ENCODE measurements at places on chromosomes 2 and 18. TPM values are rescaled to one million over a fixed set of nuclear protein-coding genes. Genes with fewer than 3 reads are reported as not detected.

The SCG2 gene
- 3.0 TPM for total RNA-seq

The RNF152 gene
- total RNA-seq: 1.9 TPM

The AGXT gene
- not detected for total RNA-seq

The CHST9 gene
- not detected for total RNA-seq

The EML6 gene
- under 0.01 TPM for total RNA-seq

The AKAIN1 gene
- not detected for total RNA-seq

The ARHGAP28 gene
- total RNA-seq: 7.4 TPM

The EVX2 gene
- not detected for total RNA-seq
